ENCODE measurements at places on chromosomes 2 and 18. TPM values are rescaled to one million over a fixed set of nuclear protein-coding genes. Genes with fewer than 3 reads are reported as not detected.

The IRS1 gene
- 1.3 TPM for total RNA-seq

The HEATR5B gene
- 46.7 TPM for total RNA-seq

DNA sequence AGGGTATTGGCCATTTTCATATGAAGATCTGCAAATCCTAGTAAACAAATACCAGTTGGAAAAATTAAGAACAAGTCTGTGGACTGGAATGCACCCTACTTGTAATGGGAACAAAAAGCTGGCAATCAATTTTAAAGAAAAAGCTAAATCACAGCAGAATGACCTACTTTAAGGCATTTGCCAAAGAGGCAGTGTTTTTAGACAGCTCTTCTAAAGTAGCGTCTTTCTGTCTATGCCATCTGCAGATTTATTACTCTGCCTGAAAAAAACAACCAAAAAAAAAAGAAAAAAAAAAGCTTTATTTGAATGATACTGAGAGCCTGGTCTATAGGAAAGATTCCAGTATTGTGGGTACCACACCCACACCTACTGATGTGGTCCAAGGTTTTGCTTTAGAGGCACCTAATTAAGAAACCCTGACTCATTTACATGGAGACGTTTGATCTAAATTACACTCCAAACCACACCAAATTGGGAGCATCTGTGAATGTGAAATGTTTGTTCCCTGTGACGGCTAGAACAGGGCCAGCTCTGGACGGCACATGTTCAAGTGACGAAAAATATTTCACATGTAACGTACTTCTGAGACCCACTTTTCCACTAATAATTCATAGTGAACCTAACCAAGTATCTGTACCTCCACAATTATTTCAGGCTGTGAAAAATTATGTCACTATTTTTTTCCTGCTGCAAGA, 597.1 kb downstream of the ARHGAP15 start:
- DNase-seq, result no peak

- no peak for DNase-seq
Measured at GRCh38 chr18:80210312-80211083, 36.8 kb downstream of the PARD6G start.

DNA sequence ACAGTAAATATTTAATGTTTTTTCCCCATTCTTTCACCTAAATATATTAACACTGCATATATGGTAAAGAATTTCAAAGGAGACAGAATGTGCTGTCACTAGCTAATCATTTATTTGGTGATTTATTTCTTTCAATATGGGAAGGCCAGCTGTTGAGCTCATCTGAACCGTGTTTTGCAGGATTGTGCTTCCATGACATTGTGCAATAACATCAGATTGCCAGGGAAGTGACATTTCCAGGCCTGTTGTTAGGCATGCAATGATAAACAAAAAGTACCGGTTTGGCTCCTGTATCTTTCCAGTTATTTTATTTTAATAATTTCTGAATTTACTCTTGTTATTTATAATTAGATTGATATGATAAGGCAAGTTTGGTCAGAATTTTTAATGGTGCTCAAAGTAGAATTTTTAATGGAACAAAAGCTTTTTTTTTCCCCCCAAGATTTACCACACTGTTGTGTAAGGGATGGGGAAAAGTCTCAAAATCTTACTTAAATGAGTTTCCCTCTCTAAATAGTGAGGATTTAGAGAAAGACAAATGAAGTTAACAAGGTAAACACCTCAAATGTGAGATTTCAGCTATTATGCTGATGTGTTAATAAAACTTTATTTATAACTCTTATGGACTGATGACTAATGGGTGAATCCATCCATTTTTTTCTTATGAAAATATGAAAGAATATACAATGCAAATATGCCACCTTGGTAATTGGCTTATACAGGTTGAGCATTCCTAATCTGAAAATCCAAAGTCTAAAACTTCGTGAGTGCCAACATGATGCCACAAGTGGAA, 52.7 kb downstream of the MALT1 start:
- no peak for DNase-seq

DNA sequence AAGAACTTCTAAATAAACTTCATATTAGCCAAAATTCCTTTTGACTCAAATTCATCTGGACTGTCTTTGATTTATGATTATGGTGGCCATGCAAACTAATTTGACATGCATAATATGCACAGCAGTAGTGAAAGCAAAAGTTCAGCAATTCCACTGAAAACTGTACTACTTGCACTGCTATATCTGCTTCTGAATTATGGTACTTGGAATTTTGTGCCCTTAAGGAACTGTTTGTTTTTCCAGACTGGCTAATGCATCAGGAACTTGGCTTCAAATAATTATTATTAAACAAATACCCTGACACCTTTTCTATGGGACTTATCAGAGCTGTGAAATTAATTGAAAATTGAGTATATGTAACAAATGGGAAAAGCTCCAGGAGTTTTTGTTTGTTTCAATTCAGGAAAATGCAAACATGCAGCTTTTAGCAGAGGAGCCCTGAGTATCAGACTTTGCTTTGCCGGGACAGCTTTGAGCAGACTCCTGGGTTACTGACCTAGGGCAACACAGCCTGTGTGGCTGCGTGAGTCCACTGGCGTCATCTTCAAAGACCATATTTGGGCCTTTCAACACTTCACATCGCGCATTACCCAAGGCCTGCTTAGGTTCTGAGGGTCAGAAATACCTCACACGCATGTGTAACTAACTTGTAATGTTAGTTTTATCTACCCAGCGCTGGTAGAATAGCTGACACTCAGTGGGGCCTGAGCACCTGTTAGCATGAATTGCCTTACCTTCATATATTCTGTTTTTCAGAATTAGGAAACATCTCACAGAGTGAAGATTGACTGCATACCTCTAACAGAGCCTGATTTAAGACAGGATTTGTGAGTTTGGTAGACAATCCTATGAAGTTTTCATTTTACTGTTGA, 35.4 kb downstream of the CFAP221 start:
- DNase-seq, result no peak

DNA sequence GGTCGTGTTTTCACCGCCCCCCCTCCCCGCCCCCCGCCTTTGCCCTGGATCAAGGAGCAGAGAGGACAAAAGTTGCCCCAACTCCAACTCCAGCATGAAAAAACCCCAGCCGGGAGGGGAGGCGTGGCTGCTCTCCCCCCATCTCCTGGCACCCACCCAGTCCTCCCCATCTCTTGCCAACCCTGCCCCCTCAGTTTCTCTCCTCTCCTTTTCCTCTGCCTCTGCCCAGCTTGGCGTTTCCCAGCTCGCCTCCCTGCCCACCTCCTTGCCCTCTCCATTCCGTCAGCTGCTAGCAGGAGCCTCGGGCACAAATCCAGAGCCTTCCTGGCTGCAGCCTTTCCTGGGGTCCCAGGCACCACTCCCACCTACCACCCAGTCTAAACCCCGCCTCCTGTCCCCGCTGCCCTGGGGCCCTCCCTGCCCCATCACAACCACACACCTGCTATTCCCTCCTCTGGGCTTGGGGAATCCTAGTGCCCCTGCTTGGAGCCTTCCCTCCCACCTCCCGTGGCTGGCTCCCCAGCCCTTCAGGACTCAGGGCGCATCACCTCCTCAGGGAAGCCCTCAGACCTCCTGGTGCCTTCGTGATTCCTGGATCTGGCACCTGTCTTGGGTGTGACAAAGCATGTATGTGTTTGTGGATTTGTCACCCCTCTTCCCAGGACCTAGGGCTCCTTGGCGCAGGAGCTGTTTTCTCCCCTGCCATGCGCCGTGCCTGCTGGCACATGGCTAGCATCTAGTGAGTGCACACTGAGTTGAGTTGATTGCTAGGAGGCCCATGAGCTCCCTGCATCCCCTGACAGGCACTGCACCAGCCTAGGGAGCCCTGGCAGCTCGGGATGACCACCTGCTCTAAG, 209.1 kb downstream of the TFCP2L1 start:
- no peak for DNase-seq
